Left kidney (tissue), 8 donors: ENCODE measurements at places on chromosomes 11 and 22. TPM values are rescaled to one million over a fixed set of nuclear protein-coding genes. Genes with fewer than 3 reads are reported as not detected.
A peak's percentile ranks its signal among the peaks of the same experiment; 100 is the strongest.

Gene CHRM4
- 0.18 TPM for polyA plus RNA-seq

Gene CCDC81
- 1.3 TPM for polyA plus RNA-seq

Gene APOBEC3C
- 8.9 TPM for polyA plus RNA-seq

DNA sequence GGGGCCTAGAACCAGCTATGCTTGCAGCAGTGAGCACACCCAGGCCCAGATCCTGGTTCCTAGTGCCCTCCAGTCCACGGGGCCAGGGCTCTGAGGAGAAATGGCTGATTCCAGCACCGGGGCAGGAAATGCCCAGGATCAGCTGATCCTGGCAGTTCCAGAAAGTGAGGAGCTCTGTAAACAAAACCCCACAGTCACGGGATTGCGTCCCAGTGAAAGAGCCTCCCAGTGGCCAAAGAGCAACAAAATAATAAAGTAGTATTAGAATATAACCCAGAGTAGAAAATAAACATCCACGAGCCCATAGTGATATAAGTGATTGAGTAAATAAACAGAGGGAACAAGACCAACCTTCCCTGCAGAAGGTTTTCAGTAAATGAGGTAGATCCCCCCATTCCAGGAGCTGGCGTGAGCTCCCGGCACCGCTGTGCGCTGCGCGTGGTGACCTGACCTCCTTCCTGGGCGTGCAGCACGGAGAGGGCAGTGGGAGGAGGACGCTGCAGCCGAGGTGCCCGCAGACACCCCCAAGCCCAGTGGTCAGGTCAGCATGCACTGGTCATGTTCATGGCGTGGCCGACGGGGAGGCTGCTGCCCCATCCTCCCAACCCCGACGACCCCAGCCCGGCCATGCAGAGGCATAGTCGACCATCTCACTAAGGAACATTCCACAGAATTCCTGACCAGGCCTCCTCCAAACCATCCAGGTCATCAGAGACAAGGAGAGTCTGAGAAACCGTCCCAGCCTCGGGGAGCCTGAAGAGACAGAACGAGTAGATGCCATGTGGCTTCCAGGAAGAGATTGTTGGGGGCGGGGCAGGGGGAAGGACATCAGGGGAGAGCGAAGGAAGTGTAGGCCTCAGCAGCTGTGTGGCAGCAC lies 19.8 kb downstream of the PTDSS2 start:
- no peak for DNase-seq

DNA sequence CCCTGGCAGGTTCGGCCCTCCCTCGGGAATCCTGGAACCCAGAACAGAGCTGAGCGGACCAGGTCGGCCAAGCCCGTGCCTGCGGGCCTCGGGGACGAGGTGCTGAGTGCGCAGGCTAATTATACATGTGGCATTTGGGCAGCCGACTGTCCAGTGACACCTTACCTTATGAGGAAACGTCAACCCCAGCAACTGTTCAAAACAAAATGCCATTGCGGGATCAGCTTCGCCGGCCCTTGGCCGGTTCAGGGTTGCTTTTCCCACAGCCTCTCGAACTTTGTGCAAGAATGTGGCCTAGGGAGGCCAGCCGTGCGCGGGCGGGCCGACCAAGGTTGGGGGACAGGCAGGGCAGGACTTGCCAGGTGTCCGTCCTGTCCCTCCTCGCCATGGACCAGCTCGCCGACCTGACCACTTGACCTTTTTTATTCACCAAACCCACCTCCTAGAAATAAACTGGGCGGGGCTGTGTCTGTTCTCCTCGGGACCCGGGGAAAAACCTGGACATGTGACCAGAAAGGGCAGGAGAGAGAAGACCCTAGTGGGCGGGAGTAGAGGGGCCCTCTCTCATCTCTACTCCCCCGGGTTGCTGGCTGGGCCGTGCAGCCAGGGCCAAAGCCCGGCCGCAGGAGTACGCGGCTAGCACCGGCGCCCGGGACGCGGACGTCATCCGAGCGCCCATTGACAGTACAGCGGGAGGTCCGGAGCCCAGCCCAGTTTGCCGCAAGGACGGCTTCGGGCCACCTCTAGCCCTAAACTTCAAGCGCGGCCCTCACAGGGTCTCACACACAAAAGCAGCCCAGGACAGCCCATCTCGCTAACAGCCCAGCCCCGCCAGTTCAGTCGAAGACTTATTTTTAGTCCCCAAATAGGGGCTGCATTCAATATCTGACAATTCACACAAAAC lies 134.3 kb upstream of the C11orf58 start:
- DNase-seq, result peak; percentile 51

DNA sequence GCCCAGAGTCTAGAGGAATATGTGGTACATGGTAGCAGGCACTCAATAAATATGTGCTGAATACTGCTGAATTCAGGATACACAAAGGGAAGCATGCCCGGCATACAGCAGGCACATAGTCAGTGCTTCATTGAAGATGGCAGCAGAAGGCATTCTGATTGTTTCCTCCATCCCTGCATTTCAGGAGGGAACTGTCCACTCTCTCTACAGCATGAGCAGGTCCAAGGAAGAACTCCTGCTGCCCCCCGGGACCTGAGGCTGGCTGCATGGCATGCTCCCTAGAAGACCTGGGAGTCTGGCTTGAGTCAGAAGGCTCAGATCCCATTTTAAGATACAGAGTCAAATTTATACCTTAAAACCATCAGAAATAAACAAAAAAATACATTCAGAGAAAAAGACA lies 319.3 kb upstream of the NARS2 start:
- no peak for DNase-seq

- DNase-seq, result peak; percentile 75
These were observed 743.6 kb downstream of the ETS1 start for GRCh38 chr11:127843483-127844396.

DNA sequence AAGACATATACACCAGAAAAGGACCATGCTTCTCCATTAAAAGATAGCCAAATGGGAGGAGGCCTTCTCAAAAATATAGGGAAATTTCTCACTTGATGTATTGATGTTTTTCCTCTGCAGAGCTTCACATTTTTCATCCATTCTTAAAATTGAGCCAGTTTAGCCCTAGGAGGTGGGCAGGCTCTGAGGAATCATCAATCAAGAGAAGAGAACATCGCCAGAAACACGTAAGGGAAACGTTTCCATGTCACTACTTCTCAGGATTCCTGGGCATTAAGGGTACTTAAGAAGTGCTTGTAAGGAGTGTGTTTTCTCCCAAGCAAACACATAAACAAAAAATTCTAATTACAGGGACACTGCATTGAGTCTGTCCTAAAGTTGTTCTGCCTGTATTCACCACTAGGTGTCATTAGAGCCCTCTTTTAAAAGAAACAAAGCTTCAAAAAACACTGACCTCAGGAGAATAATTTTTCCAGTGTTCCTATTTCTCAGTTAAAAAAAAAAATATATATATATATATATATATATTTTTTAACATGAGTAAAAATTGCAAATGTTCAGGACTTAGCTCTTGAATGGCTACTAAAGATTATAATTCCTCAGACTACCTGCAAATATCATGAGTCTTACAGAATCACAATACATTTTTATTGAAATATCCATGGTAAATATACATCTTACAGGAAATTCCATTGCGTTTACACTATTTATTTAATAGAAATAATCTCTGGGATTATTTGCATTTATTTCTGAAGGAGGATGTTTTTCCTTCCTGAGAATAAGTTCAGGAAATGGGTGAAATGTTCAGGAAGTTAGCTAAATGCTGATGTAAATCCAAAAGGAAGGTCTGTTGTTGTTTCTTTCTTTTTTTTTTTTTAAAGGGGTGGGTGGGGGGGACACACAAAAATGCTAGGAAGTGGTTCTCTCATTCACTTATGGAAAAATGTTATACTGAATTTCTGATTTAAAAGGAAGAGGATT lies 16.0 kb downstream of the FZD4 start:
- peak; percentile 85 for DNase-seq

DNA sequence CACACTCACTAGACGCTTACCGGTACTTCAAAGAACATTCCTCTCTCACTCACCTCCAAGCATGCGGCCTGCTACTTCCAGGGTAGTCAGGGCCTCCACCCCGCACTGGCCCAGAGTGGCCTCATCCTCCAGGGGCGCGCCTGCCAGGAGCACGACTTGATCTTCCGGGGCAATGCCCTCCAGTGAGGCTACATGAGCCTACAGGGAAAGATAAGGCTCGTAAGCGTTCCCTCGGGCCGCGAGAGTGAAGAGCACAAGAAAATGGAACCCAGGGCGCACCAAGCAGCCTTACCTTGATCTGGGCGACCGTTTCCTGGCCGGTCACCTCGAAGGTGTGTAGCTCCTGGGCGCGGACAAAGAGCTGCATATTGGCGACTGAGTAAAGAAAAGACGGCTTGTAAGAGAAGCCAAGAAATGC lies 478 bp downstream of the FAU start:
- no peak for DNase-seq

GRCh38 chr22:45210174-45210573 lies 30.5 kb downstream of the KIAA0930 start:
- no peak for DNase-seq

GRCh38 chr11:2315395-2316168 lies 13.8 kb downstream of the TSPAN32 start:
- no peak for DNase-seq
